ENCODE measurements at places on chromosomes 2 and 18.
A peak's percentile ranks its signal among the peaks of the same experiment; 100 is the strongest.

GRCh38 chr18:10194592-10194991 lies 259.8 kb upstream of the APCDD1 start:
- DNase-seq, result no peak

DNA sequence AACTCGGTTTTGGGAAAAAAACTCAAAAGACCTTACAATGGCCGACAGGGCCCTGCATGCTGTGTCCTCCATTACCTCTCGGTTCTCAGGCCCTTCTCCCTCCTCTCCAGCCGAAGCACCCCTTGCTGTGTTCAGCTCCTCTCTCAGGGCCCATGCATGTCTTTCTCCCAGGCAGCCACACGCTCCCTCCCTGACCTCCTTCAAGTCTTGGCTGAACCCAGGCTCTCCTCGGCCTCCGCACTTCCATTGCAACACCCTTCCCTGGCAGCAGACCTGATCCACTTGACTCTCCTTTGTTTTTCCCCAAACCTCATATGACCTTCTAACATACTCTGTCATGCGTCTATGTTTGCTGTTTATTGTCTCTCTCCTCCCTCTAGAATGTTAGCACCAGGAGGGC lies 114.0 kb downstream of the CYP26B1 start:
- DNase-seq, result no peak

DNA sequence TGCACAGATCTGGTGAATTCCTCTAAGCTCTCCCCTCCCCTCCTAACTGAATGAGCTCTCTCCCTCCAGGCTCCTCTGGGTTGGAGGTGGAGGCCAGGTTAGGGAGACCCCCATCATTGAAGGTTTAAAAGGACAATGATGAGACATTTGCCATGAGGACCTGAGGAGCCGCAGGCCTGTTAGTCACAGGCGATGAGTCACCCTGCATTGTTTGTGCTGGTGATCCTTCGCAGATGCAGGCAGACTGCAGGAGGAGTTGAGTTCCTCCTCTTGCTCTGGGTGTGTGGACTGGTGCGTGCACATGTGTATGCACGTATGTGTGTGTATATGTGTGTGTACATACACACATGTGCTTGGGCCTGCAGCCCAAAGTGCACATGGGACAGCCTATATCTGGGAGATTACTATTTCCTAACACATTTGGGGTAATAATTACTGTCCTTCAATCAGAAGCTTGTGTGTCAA lies 42.0 kb downstream of the MCFD2 start:
- DNase-seq, result peak; percentile 22

- no peak for DNase-seq
These were observed 213.3 kb upstream of the MMADHC start for GRCh38 chr2:149800624-149801542.

- DNase-seq, result peak; percentile 27
These were observed 827.6 kb downstream of the RNF144A start for GRCh38 chr2:7744827-7745226.

DNA sequence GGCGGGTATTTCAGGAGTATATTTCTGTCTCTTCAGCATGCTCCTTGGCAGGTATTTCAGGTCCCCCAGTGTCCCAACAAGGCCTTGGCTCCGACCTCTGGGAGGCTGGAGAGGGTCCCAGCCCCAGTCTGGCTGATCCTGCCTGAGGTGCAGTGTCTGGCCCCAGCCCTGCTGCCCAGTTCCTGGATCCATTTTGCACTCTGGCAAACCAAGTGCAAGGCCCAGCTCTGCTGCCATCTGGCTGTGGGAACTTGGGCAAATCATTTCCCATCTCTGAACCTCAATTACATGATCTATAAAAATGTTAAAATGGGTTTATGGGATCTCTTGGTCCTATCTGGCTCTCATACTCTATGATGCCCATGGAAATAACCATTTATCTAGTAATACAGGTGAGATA lies 63.6 kb downstream of the ZBTB7C start:
- DNase-seq, result no peak

DNA sequence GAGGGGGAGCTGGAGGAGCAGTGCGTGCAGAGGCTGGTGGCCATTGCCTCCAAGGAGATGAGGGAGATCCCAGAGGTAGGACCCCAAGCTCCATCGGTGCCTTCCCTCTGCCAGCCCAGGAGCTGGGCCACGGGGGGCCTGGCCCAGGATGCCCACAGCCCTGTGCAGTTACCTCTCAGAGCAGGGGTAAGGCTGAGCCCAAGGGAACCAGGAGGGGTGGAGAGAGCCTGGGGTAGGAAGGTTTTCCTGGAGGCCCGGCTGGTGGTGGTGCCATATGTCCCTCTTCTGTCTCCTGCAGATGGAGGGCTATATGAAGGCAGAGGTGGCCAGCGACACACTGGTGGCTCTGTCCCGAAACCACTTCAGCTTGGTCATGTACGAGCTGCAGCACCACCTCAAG lies 11.4 kb downstream of the MROH2A start:
- no peak for DNase-seq

DNA sequence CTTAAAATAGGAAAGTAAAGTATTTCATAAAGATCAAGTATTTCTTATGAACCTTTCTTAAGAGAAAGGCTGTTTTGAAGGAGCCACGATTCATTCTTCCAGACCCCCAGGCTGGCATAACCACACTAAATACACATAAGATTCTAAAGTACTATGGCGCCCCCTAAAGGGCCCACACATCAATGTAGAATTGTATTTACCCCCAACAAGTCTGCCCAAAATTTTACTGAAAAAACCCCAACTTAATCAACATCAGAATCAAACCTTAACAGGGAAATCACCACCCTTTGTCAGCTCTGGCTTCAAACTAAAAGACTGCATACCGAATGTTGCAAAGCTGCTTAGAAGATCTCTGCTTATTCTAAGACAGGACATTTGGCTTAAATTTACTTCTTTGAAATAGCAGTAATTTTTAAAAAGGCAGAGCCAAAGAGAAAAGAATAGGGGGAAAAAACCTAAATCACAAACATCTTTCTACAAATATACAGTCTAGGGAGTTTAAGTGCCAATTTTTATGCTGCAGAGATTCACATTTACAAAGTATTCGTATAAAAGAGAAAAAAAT lies 20.4 kb upstream of the BCL2 start:
- no peak for DNase-seq

GRCh38 chr18:24043403-24043802 lies 28.8 kb downstream of the TTC39C start:
- no peak for DNase-seq

- DNase-seq, result no peak
These were observed 43.2 kb upstream of the ACAA2 start for GRCh38 chr18:49856496-49856895.

GRCh38 chr2:218284106-218284811 lies 8.0 kb downstream of the TMBIM1 start:
- DNase-seq, result peak; percentile 60

DNA sequence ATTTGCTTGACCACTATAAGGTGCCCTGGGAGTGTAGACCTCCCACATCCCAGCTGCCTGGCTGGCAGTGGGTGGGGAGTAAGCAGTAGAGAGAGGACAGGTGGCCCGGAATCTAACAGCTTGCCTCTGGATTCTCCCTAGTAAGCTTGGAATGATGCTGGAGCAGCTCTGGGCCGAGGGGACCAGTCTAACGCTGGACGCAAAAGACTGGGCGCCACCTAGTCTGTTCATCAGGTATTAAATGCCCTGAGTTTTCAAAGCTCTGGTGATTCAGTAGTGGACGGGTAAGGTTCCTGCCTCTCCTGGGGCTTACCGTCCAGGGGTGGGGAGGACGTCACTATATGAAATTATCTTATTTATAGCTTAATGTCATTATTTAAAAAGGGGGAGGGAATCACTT lies 648 bp upstream of the LYPD6B start:
- DNase-seq, result no peak

GRCh38 chr18:55390898-55391297 lies 197.1 kb downstream of the TCF4 start:
- no peak for DNase-seq

GRCh38 chr18:80249217-80250093 lies 2.1 kb upstream of the PARD6G start:
- DNase-seq, result no peak

GRCh38 chr18:4797002-4797685 lies 342.0 kb upstream of the DLGAP1 start:
- no peak for DNase-seq

DNA sequence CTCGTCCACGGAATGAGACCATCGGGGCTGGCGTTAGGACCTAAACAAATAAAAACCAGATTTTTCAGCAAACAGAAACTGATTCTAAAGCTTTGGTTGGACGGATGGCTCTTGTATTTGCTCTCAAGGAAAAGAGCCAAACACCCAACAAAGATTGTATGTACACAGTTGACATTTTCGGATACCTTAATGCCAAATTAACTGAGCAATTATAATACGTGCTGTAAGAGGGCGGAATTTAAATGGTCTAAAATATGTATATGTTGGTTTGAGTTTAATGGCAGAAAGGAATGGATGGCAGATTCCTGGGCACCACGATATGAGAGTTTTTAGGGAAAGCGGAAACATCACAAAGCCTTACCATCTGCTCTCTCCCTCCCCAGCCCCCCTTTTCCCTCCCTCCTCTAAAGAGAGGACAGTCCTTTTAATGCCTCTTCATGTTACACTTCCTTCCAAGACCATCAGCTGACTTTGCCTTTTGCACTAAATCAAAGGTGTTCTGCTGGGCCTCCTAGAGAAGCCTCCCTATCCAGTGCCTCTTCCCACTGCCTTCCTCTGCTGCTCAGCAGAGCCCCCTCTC lies 33.3 kb downstream of the STAT1 start:
- no peak for DNase-seq

- no peak for DNase-seq
These were observed 38.5 kb downstream of the NPC1 start for GRCh38 chr18:23547846-23548245.

DNA sequence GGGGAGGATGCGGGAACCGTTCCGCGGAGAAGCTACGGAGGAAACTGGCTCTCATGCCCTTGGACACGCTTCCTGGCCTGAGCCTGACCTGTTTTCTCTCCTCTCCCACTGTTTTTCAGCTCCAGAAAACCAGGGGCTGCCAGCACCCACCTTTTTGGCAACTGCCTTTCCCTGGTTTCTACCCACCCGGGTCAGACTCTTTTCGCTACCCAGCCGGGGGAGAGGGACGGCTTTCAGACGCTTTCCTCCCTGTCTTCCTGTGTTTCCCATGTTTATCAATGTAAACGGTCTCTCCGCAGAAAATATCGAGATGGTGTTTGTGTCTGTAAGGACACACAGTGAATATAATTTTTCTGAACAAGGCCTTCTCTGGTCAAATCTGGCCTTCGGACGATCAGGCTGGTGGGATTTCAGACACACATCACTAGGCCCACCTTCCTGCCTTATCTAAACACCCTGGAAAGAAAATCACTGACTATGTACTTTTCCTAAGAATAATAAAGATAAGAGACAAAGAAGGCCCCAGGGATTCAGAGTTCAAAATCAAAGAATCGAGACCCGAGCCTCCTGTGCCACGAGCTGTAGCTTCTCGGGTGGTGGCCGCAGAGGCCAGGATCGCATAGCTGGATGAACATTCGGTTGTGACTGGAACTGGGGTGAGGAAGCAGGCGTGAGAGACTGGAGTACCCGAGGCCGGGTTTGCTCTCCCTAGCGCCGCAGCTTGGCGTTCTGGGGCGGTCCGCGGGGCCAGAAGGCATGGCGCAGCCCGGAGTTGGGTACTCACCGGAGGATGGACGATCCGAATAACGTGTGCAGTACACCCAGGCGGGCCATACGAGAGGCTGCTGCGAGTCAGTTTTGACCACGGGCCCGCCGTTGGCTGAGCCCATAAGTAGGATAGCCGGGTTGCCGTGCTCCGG lies 1.7 kb downstream of the EN1 start:
- no peak for DNase-seq

DNA sequence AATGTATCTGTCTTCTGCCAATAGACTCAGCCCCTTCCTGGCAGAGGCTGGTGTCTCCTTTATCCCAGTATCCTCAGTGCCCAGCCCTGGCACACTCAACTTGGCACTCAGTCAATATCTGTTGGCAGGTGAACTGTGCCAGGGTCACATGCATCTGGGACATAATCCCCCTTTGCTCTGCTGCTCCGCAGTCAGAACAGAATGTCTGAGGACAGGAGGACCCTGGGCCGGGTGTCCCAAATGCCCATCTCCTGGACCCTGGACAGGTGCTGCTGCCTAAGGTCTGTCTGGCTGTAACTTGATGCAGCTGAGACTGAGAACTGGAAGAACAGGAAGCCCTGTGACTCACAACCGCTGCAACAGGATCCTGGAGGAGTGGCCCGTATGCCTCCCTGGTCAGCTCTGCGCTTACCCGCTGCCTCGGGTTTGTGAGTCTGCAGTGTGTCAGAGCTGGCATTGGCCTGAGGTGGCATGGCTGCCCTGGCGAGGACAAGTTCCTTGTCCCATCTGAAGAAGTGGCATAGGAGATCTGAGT lies 11.4 kb downstream of the HK2 start:
- no peak for DNase-seq

GRCh38 chr2:240898108-240898730 lies 2.3 kb upstream of the MAB21L4 start:
- no peak for DNase-seq

DNA sequence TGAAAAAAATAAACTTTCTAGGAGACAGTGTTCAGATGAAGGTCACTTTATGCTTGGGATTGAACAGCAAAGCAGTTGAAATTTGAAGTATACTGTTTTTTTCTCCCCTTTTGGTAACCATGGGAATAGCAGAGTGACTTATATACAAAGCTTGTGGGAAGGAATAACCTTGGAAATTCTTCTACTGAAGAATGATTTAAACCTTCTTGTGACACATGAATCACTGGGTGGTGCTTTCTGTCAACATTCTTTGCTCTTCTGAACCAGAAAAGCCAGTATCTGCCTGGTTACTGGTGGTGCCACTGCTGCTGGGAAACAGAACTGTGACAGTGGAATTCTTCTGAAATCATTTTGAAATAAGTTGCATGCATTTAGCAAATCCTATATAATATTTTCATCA lies 39.4 kb upstream of the RND3 start:
- DNase-seq, result no peak

DNA sequence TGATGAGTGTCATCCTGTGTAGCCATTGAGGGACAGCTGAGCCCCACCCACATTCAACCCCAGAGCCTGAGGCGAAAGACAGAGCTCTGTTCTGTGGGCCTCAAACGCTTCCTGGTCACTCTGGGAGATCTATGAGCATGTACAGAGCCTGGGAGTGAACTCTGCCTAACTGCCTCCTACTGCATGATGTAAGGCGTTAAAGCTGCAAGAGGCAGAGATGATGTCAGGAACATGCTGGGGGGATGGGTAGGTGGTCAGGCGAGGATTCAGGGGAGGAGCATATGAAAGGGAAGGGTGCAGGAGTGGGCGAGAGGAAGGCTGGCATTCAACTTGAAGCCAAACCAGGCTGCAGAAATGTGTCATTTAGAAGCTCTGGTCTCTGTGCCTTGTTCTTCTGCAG lies 181.0 kb downstream of the TFCP2L1 start:
- no peak for DNase-seq

- no peak for DNase-seq
These were observed 42.0 kb downstream of the SOCS6 start for GRCh38 chr18:70330887-70331286.

GRCh38 chr2:68908392-68908970 lies 37.3 kb upstream of the BMP10 start:
- DNase-seq, result peak; percentile 70

DNA sequence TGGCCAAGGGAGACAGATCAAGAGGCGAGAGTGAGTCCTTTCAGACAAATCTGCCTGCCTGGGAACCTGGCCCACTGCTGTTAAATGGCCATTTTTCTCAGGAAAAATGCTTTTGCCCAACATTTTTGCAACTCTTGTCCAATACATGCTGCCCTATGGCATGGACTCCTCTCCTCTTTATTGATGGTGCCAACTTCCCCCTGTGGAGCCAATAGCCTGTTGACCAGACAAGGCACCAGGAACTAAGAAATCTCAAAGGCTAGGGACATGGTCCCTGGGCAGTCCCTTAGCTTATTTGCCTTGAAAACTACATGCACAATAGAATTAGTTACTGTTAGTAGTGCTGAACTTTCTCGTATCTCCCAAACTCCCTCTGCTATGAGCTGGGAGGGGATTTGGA lies 91.8 kb upstream of the ACVR1C start:
- no peak for DNase-seq

Data from activated T-cell treated with anti-CD3 and anti-CD28 coated beads for 48 hours (primary cell).